ENCODE measurements at places on chromosomes 7 and 10.

- DNase-seq, result no peak
Observed at GRCh38 chr7:137880432-137880831, 33.7 kb upstream of the DGKI start.

- no peak for DNase-seq
Observed at GRCh38 chr7:23472956-23473843, 2.9 kb upstream of the IGF2BP3 start.

GRCh38 chr10:818010-818409 lies 113.5 kb downstream of the LARP4B start:
- DNase-seq, result no peak

DNA sequence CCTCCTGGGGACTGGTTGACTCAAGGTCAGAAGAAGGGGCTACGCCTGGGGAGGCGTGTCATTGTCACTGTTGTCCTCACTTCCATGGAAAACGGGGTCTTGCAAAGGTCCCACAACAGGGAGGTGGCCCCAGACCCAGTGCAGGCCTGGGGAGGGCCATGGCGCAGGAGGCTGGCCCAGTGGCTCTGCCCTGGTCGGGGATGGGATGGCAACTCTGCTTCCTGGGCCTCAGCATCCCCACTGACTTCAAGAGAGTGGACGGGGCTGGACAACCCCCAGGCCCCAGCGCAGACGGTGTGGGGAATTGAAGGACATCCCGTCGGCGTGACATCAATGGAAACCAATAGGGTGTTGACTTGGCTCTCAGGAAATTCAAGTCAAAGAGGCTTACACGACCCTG lies 35.2 kb downstream of the MICALL2 start:
- DNase-seq, result no peak

DNA sequence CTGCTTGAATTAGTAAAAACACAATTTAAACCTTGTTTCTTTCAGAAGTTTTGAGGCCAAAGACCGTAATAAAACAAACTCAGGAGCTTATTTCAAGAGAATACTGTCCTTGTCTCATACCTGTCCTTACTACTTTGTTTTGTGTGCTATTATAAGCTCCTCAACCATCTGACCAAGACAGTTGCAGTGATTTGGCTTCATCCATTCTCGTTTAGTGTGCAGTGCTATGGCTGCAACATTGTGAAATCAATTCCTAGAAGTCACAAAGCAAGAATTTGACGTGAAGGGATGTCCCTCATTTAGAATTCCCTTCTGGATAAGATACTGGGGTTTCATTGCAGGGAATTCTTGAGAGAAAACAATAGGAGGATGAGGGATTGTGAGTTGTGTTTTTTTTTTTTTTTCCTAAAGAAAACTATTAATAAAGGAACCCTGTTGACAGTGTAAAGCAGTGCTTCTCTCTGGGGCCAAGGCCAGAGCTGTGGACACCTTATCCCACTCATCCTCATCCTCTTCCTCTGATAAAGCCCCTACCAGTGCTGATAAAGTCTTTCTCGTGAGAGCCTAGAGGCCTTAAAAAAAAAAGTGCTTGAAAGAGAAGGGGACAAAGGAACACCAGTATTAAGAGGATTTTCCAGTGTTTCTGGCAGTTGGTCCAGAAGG lies at the start of gene OIT3:
Gene OIT3 (plus strand): TSS at position 604 of the 663 bp plus-strand sequence. CDS start 60 bp downstream, outside the sequence.
- DNase-seq, result no peak

DNA sequence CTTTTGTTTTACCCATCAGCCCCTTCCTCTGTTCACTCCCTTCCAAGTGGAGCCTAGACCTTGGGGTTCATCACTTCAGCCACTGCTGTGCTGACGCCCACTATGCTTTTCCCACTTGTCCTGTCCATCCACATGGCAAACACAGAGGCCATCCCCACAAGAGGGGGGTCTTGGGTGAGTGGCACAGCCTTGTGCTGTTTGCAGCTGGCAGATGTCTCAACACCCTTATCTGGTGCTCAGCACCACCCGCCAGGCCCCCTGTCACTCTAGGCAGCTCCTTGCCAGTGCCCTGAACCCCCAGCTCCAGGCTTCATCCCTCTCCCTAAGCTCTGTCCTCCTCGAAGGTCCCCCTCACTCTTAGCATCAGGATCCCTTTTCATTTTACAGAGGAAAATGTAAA lies 13.1 kb downstream of the BLVRA start:
- no peak for DNase-seq

GRCh38 chr10:132178046-132178445 lies 8.7 kb upstream of the DPYSL4 start:
- DNase-seq, result no peak

GRCh38 chr7:135666846-135667245 lies 4.5 kb downstream of the STMP1 start:
- DNase-seq, result no peak

DNA sequence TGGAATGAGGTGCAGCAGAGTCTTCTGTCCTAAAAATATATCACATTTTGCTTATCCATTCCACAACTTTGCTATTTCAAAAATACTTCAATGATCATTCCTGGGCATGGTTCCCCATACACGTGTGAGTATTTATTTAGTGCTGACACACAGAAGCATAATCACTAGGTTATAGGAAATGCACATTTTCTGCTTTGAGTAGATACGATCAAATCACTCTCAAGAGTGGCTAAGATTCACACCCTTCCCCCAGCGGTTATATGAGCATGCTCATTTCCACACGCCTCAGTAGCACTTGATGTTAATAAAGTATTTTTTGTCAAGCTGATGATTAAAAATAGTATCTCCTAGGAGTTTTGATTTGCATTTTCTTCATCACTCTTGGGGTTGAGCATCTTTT lies 93.5 kb upstream of the LRRC4 start:
- no peak for DNase-seq

GRCh38 chr7:87580636-87581035 lies 20.0 kb downstream of the ABCB1 start:
- no peak for DNase-seq

DNA sequence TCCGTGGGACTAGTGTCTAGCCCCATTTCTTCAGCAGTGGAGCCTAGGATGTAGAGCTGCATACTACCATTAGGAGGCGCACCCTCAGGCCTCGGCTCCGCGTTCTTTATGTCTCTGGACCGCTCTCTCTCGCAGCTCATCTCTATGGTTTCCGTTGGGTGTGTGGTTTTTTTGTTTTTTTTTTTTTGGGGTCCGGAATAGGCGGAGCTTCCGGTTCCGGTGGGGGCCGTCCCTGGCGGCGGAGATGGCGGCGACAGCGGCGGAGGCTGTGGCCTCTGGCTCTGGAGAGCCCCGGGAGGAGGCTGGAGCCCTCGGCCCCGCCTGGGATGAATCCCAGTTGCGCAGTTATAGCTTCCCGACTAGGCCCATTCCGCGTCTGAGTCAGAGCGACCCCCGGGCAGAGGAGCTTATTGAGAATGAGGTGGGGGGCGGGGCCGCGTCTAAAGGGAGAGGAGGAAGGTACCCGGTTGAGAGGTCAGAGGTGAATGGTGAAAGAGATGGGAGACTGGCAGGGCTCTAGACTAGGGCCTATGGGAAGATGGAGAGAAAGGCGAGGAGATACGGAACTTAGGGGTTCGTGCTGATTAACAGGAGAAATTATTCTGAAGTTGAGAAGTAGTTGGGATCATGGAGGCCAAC lies at the start of gene HIF1AN:
Gene HIF1AN (plus strand): TSS at position 229 of the 639 bp plus-strand sequence. CDS start 16 bp downstream, at position 245.
- DNase-seq, result peak; percentile 79

- DNase-seq, result no peak
Observed at GRCh38 chr7:25944777-25945515, 207.1 kb upstream of the NFE2L3 start.

- DNase-seq, result no peak
Observed at GRCh38 chr10:132493246-132493755, 44.3 kb upstream of the INPP5A start.

DNA sequence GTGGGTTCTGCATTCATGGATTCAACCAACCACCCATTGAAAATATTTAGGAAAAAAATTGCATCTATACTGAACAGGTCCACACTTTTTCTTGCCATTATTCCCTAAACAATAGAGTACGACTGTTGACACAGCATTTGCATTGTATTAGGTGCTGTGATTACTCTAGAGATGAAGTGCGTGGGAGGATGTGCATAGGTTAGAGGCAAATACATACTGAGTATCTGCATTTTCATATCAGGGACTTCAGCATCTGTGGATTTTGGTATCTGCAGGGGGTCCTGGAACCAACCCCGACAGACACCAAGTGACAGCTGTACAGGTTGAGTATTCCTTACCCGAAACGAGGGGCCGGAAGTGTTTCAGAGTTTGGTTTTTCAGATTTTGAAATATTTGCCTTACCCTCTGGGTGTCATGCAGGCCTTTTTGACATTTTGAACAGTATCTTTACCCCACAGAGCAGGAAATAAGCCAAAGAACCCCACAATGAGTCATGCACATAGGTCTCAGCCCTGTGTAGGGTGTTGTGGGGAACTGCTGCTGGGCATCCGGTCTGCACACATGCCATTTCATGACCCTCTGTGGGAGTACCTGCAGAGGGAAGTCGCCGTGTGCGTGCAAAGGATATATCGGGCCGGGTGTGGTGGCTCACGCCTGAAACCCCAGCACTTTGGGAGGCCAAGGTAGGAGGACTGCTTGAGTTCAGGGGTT lies 14.5 kb downstream of the NUDT5 start:
- peak; percentile 74 for DNase-seq

DNA sequence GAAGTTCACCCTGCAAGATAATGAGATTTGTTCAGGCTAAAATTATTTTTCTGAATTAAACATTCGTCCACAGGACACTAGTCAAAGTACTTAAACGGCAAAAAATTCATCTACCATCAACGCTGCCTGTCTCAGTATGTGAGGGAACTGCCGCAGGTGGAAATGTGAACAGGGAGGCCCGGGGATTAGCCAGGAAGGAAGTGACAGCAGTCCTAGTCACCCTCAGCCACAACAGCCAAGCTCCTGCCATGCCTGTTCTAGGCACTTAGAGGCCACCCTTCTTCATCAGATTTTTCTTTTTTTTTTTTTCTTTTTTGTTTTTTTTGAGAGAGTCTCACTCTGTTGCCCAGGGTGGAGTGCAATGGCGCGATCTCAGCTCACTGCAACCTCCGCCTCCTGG lies 9.4 kb downstream of the NUDT5 start:
- no peak for DNase-seq

- DNase-seq, result no peak
Observed at GRCh38 chr10:33291053-33291592, 43.3 kb downstream of the NRP1 start.

DNA sequence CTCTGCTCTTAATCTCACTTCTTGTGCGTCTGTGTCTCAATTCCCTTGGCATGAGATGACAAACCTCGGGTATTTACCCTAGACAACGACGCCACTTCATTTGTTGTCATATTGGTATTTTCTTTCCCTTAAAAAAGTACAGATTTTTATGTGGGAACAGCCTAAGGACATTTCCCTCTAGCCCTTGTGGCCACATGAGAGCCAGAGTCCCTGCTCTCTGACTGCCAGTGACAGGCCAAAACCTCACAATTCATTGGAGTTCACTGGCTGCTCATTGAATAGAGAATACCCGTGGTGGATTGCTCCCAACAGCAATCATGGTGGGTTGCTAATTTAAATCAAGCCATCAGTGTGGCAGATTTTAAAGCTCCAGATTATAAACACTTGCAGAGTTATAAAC lies 191.3 kb upstream of the FAM3C start:
- no peak for DNase-seq

DNA sequence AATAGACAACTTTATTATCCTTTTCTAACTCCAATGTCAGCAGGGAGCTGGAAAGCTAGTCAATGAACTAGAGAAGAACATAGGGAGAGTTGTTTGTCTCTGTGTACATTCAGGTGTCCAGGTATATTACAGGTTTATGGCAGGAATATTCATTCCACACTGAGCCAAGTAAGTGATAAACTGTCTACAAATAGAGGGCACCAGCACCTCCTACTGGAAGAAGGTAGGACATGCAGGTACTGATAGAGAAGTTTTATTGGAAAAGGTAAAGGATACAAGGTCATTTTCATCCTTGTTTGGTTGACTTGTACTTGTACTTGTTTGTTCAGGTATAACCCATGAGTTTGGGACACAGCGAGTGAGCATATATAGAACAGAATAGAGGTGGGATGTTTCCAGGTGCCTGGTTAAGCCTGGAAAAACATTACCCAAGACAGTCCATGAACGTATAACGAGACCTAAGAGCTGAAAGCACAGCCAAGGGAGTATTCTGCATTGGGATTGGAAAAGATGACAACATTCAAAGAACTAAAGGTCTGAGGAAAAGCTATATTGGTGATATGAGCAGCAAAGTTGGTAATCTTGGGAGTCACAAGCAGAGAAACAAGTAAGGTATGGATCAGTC lies 61.4 kb upstream of the PPP1R3C start:
- DNase-seq, result no peak

DNA sequence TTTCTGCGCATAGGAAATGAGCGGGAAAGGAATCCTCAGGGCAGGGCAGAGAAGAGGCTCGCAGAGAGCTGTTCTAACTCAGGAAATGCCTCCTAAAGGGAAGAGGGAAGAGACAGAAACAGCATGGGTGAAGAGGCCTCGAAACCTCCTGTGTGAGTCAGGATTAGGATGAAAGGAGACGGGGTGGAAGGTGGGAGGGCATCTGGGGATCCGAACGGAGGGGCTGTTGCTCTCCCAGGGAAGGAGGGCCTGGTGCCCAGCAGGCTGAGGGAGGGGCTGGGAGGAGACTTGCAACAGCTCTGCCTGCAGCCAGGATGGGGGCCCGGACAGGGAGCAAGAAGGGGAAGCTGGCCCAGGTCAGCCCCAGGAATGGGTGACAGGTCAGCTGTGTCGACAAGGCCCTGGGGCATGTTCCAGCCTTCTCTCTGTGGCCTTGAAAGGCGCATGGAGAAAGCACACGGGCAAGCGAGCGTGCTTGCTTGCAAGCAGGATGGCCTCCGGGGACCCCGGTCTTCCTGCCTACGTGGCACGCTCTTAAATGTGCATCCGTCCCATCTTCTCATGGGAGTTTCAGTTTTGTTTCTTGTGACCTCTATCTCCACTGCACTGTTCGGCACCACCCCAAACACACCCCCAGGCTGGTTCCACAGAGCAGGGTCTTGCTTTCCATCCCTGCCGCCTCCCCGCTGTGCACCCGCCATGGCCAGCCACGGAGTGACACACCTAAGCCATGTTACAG lies 63.5 kb downstream of the HIPK2 start:
- DNase-seq, result no peak

DNA sequence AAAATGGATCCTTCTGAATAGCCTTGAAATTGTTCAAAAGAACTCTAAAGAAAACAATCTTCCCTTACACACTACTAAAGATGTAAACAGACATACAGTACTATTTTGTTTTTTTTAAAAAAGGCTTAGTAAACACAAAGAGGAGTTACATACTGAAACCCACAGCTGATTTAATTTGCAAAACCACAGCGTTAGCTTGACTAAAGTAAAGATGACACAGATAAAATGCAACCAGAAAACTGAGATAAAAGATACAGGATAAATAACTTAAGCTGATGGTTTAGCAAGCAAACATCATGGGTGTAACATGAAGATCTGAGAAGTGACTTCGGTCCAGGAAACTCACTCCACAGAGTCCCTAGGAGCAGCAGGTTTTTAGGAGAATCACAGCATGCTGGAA lies 21.8 kb downstream of the PRKCQ start:
- DNase-seq, result no peak

GRCh38 chr10:52890281-52890680 lies 117.7 kb upstream of the MBL2 start:
- DNase-seq, result no peak

All from activated effector memory CD4-positive, alpha-beta T cell treated with Interleukin-2 at 50 U/mL for 16 hours (primary cell).